NCI-H1105 (cell line): ENCODE measurements at places on chromosomes 4 and X.

DNA sequence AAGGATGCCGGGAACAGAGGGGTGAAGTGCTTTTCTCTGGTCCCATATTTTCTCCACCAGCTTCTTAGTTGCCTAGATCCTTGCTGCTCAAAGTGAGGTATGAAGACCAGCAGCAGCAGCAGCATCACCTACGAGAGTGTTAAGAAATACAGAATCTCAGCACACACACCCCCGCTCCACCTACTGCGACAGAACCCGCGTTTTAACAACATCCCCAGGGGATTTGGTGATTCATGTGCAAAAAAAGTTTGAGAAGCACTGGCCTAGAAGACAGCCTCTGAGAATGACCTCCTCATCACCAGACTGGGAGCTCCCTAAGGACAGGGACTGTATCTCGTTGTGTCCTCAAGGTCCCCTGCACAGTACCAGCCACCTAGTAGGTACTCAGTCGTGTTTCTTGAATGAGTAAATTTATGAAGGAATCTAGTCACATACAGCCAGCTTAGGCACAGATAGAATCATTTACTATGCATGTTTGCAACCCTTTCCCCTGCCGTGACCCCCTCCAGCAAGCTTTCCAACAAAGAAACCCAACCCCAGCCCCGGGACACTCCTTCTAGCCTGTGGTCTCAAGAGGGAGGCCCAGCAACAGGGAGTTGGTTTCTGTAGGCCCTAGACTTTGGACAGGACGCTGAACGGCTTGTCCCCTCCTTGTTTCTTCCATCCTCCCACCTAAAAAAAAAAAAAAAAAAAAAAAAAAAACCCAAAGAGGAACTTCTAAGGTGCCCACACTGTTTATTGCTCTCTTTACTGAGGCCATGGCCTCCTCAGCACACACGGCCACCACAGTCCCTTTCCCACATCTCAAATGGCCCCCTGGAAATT is 21.5 kb downstream of the RTL5 start:
- no peak for DNase-seq

DNA sequence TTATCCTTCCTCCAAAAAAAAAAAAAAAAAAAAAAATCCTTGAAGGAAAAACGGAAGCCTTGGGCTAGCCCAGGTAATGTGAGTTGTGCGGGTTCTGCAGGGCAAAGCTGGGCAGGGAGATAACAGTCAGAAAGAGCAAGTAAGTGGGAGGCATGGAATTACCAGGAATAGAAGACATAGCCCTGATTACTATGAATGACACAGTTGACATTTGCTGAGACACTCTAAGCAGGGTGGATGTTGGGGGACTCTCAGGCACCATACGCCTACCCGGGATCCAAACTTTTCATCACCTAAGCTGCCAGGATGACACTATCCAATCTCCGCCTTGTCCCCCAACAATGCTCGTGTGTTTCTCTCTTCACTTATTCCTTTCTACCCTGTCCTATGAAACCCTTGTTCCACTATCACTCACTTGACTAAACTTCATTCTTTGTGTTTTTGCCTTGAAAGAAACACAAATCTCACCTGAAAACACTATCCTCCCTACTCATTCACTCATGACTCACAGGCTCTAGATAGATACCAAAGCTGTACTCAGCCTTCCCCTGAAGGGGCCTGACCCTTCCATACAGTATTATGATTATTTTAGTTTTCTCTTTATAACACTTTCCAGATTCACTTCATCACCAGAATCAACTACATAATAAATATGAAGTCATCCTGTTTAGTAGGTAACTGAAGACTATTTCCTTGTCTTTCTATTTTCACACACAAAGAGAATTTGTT is 158.4 kb downstream of the INPP4B start:
- no peak for DNase-seq

DNA sequence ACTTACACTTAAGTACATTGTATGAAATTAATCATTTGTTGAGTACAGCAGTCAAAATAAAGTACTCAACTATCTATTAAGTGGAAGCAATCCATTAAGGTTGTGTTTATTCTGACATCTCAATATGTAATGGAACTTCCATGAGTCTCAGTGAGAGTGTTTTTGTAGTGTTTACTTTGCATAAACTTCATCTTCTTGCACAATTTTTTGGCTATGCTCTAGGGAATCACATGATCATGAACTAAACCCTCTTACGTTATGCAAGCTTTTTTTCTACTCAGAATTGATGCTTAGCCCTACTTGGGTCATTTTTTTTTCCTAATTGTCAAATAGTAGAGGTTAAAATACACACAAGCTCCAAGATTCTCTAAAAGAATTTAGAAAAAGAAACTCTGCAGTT is 21.1 kb upstream of the PIGA start:
- DNase-seq: no peak

- DNase-seq: peak; percentile 84
These were observed 7.6 kb upstream of the HSD17B10 start for GRCh38 chrX:53441531-53442321.

GRCh38 chr4:954211-955020 is 19.0 kb downstream of the DGKQ start:
- no peak for DNase-seq

- no peak for DNase-seq
These were observed 221.0 kb downstream of the PALLD start for GRCh38 chr4:168717847-168718246.

- no peak for DNase-seq
These were observed 100.8 kb downstream of the ANXA3 start for GRCh38 chr4:78652282-78652876.

DNA sequence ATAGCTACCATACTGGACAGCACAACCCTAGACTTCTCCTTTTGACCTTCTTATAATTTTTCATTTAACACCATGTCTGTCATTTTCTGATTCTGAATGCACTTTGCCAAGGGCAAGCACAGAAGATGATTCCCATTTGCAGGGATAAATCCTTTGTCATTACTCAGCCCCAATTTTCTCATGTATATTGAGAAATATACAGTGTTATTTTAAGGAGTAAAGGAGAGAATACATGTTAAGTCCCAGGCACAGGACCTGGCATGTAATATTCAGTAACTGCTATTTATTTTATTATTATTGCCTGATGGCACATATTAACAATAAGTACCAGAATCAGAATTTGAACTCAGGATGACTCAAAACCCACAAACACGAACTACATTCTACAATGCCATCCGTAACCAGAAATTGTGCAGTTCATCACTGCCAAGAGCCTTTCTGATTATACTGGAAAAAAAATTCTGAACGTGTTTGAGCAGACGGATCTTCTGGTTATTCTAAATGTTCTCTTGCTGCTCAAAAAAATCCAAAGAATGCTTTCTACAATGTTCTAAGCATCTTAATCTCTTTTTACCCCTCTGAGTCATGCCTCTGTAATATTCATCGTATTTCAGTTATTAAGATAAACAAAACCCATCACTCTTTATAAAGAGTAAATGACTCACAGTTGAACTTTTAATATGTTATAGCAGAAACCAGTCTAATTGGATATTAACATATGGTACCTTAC is 170.0 kb downstream of the MID1 start:
- no peak for DNase-seq

DNA sequence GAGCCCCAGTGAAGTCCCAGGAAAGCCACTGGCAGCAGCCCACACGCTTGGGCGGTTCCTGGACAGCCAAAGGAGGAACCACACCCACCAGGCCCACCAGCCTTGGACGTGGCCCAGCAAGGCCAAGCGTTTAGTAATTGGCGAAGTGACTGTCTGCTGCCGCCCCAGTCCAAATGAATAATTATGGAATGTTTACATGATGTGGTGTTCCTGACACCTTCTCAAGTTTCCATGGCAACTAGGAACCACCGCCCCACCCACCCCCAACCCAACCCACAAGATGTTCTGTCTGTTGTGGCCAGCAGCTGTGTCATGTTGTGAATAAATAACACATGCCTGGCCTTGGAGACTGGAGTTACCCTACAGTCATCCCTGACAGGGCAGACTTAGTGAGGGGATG is 22.3 kb downstream of the APLN start:
- no peak for DNase-seq

- no peak for DNase-seq
These were observed 507.9 kb upstream of the LCORL start for GRCh38 chr4:18529482-18529881.

- no peak for DNase-seq
These were observed 851.6 kb downstream of the PDHA2 start for GRCh38 chr4:96691521-96691920.

DNA sequence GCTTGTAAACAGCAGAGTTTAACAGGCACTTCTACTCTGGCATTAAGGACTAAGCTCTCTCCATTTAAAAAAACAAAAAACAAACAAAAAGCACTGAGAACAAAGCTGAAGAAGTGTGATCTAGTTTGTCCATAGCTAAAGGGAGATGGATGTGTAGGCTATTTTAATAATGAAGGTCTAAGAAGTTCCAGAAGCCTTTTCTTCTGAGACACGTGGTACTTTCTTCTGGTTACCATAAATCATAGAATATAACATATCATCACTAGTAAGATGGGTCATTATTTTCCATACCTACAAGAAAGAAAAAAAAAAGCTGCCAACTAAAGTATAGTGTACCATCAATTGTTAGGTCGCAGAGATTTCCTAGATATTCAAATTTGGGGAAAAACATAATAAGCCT is 722 bp upstream of the NBDY start:
- no peak for DNase-seq

- no peak for DNase-seq
These were observed 141.5 kb downstream of the TENM3 start for GRCh38 chr4:182384631-182385091.

DNA sequence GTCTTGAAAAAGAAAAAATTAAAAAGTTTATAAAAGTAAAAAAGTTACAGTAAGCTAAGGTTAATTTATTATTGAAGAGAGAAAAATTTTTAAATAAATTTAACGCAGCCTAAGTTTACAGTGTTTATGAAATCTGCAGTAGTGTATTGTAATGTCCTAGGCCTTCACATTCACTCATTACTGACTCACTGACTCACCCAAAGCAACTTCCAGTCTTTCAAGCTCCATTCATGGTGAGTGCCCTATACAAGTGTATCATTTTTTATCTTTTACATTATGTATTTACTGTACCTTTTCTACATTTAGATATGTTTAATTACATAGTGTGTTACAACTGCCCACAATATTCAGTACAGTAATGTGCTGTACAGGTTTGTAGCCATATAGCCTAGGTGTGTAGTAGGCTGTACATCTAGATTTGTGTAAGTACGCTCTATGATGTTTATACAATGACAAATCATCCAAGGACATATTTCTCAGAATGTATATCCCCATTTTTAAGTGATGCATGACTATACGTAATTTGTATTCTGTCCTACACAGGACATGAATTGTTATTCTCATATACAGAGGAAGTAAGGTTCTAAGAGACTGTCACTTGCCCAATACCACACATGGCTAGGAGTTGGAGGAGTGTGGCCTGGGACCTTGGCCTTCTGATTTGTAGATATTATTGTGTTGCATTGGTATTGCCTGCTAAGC is 19.5 kb upstream of the PDCL2 start:
- no peak for DNase-seq

DNA sequence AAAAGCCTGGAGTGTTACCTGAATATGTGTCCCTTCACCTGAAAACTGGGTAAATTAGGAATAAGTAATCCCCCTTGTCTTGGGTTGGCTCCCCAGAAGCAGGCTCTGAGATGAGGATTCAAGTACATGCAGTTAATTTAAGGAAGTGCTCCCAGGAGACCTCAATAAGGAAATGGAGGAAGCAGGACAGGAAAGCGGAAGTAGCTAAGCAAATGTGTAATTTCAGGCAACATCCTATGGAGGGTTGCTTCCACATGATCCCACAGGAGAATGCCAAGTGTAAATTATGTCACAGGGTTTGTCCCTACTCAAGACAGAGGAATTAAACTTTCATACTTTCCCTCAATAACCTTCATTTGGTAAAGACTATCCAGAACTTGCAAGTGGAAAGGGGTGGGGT is 48.1 kb upstream of the ARHGEF6 start:
- DNase-seq: no peak

GRCh38 chr4:8025668-8026067 is 86.0 kb upstream of the AFAP1 start:
- no peak for DNase-seq

DNA sequence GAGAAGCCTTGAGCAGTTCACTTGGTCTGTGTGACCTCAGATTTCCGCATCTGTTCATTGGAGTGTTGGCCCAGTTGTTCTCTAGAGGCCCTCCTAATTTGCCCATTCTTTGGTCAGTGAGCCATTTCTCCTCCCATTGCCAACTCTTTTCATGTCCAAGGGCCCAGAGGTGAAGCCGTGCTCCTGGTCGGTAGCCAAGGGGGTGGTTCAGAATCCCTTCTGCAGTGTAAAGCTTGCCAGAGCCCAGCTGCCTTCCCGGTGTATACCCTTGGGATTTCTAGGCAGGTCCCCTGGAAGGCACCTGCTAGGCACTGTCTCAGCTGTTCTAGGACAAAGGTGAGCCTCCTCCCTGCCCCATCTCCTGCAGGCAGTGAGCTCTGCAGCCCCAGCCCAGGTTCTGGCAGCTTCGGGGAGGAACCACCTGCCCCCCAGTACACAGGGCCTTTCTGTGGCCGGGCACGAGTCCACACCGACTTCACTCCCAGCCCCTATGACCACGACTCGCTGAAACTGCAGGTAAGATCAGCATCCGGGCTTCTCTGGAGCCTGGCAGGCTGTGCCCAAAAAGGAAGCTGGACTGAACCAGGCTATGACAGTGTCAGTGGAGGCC is 12.3 kb downstream of the SASH3 start:
- DNase-seq: peak; percentile 21

DNA sequence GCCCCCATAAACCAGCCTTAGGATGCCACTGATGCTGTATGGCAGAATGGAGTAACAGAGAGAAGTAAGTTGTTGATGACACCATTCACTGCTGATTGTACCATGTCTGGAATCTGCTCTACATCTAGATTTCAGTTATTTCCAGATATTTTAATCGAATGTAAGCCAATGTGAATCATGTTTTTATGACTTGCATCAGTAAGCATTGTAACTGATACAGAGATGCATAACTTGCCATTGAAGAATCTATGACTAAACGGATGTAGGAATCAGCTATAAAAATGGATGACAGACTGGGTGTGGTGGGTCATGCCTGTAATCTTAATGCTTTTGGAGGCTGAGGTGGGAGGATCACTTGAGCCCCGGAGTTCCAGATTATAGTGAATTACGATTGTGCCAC is 161.0 kb upstream of the GATB start:
- DNase-seq: no peak

DNA sequence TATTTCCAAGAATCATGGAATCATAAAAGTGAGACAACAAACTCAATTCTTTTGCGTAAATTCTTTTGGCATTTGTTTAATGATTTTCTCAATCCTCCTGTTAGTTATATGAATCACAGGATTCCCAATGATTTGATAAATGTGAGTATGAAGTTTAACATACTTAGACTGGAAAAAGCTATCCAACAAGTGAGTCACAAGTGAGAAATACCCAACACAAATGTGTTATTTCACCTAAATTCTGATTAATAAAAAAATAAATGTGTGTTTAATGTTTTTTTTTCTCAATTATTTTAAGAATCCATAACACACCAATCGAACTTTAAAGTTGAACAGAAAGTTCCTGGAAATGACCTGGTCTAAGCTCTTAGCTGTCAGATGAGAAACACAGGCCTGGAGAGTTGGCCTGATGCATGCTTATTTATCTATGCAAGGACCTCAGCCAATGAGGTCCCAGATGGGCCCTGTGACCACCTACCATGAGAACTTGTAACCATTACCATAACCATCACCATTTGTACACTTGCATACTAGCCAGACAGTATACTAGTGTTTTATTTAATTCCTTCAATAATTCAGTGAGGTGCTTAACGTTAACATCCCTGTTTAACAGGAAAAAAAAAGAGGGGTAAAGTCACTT is 386.7 kb downstream of the SPRY1 start:
- no peak for DNase-seq

GRCh38 chr4:175470131-175470530 is 341.9 kb downstream of the GPM6A start:
- DNase-seq: no peak
